Lower leg skin (tissue), 4 donors: ENCODE measurements at places on chromosomes 3 and 15. TPM values are rescaled to one million over a fixed set of nuclear protein-coding genes. Genes with fewer than 3 reads are reported as not detected.

DNA sequence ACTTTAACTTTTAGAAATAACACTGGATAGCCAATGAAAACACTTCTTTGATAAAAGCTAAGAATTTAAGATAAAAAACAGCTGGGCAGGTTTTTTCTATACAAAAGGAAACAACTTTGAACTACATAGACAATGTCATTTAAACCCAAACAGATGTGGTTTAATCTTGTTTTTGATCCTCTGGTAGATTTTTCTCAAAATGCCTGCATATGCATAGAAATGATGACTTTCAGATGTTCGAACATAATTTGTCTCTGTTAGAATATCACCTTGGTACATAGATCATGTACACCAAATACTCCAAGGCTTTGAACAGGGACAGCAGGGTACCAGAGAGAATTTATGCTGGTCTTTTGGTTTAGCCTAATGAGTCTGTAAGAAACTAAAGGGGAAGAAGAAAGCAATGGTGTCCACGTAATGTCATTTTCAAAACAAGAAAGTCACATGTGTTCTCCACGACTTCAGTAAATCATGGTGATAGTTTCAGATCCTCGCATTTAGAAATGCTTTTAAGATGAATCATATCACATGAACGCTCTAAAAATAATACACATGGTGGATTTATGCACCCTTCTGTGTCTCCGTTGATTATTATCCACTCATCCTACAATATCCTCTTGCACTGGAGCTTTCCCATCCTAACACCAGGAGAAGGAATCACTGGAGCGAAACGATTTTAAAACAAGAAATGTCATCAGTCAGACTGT, 160.1 kb upstream of the PDZRN3 start:
- DNase-seq: no peak

DNA sequence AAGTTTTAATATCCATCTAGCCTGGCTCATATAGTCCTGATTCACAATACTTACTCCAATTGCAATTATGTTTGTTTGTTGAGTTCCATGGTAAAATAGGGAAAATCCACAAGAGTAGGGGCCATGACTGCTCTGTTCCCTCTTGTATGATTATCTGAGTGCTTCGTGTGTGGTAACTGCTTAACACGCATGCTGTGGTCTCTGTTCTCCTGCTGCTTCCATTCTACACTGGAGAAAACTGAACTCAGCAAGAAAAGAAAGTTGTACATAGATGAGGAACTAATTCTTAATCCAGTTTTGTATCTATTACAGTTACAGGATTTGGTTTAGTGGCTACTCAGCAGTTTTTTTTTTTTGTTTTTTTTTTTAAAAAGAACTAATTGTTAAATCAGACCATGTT, 223.0 kb upstream of the SATB1 start:
- DNase-seq: no peak

GRCh38 chr3:59043391-59043790, 6.4 kb downstream of the CFAP20DC start:
- no peak for DNase-seq

CERS3 gene
- 168 TPM for total RNA-seq

GRCh38 chr15:40843261-40843884, 475 bp upstream of the SPINT1 start:
- no peak for DNase-seq

DNA sequence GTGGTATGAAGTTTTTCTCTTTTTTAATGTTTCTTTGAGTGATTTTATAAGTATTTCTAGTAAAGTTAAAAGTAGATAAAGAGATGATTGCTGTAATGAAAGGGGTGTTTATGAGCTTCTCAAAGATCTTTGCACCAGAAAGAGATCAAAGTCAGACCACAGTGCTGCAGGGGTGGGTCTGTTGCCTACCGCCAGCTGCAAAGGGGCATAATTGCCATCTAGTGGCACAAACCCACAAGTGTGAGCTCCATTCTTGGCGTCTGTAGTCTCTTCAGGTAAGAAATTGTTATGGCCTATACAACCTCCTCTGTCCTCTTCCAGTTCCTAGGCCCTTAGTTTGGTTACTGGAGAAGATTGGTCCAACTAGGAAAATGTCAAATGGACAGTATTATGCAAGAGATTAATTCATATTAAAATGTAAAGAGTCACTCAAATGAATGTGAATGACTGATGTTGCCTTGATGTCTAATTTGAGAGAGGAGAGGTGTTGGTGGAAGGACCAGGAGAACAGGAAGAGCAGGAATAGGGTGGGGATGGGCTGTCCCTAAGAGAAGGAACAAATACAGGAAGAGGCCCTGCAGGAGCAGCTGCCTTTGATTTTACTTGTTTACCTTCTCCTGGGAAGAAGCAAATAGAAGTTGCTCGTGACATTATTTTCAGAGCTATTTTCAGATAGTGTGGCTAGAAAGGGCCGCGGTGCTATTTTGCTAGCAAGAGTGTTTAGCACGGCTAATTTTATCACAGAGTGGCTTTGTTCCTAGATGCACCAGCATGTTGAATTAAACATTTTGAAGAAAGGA, 53.0 kb upstream of the GSK3B start:
- no peak for DNase-seq

GRCh38 chr3:158272081-158272480, 162.2 kb downstream of the RSRC1 start:
- DNase-seq: no peak

DNA sequence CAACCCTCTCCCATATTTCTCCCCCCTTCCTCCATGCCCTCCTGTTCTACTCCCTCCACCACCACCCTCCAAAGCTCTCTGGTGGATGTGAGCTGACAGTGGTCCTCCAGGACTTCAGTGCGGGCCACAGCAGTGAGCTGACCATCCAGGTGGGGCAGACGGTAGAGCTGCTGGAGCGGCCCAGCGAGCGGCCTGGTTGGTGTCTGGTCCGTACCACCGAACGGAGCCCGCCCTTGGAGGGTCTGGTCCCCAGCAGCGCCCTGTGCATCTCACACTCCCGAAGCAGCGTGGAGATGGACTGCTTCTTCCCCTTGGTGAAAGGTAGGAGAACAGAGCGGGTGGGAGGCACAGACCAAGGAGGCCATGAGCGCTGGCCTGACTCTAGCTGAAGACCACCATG, 167.5 kb upstream of the UMPS start:
- no peak for DNase-seq

DNA sequence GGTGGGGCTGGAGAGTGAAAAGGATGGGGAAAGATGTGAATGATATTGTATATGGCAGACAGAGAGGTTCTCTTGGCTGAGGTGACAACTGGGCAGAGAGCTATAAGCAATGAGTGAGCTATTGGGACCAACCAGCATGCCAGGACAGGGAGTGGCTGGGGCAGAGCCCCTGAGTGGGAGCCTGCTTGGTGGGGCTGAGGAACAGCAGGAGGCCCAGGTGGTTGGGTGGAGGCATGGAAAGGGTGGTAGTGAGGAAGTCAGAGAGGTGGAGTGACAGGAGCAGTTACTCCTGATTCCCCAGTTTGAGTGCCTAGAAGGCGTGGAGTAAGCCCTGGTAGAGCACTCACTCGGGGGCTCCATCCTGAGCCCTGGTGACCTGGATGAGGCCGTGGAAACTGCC, 15.5 kb upstream of the TNFAIP8L3 start:
- DNase-seq: no peak

- DNase-seq: no peak
Observed at GRCh38 chr3:183826448-183827250, 1.3 kb upstream of the MAP6D1 start.

KNG1 gene
- total RNA-seq: not detected

PLSCR4 gene
- 47.2 TPM for total RNA-seq

LSAMP gene
- total RNA-seq: 1.2 TPM

GRCh38 chr3:4795905-4796304, 183.3 kb upstream of the BHLHE40 start:
- DNase-seq: no peak

RNU6-1 gene
- total RNA-seq: not detected

GRCh38 chr15:40869686-40870085, 4.3 kb downstream of the RHOV start:
- no peak for DNase-seq

GRCh38 chr3:56796202-56796601, 5.5 kb downstream of the ARHGEF3 start:
- no peak for DNase-seq

DNA sequence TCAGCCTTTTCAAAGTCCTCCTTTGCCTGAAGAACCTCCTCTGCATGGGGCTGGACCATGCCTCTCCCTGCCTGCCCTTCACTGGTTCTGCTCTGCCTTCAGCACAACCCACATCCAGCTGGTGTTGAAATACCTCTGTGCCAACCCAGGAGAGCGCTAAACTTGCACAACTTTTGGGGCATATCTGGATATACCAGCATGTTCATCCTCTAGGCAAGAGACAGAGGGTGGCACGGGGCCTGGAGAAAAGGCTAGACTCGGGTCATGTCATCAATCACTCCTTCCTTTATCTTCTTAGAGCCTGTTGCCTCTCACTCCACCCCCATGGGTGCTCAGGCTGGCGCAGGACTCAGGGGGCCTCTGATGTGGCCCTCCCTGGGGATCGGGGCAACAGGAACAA, 4.8 kb downstream of the SEMA4B start:
- DNase-seq: no peak

REC114 gene
- total RNA-seq: not detected
